Activated CD4-positive, alpha-beta T cell treated with anti-CD3 and anti-CD28 coated beads for 24 hours (primary cell): ENCODE measurements at places on chromosomes 11 and 22.

- peak; percentile 1 for DNase-seq
Measured at GRCh38 chr11:43359422-43359818, 700 bp downstream of the TTC17 start.

DNA sequence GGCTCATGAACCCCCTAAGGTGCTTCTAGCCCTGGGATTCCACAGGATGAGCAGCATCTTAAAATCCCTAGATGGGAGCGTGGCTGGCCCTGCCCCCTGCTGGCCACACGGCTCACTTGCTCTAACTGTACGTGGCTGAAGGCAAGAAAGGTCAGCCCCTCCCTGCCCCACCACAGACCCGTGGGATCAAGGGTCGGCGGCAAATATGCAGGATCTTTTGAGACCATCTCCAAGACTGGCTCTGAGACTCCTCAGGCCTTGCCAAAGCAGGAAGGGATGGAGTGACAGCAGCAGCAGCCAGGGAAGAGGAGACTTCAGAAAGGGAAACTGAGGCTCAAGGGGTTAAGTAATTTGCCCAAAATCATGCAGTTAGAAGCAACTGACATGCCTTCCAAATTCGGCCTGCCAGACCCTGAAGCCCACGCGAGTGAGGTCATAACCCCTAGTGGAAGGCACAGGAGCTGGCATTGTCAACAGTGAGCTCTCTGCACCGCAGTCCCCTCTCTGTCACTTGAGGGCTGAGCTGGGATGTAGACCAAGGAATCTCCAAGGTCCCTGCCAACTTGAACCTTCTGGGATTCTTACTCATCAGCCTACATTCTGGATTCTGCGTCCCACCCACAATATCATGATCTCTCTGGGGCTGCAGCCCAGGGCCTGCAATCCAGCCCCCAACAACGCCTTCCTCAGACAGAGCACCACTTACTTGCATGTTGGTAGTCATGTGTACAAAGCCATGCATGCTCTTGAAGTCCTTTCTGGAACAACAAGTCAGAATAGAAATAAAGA is 31.4 kb downstream of the CREB3L1 start:
- DNase-seq, result peak; percentile 45

- DNase-seq, result no peak
Measured at GRCh38 chr11:111447112-111447471, 65.1 kb downstream of the BTG4 start.

DNA sequence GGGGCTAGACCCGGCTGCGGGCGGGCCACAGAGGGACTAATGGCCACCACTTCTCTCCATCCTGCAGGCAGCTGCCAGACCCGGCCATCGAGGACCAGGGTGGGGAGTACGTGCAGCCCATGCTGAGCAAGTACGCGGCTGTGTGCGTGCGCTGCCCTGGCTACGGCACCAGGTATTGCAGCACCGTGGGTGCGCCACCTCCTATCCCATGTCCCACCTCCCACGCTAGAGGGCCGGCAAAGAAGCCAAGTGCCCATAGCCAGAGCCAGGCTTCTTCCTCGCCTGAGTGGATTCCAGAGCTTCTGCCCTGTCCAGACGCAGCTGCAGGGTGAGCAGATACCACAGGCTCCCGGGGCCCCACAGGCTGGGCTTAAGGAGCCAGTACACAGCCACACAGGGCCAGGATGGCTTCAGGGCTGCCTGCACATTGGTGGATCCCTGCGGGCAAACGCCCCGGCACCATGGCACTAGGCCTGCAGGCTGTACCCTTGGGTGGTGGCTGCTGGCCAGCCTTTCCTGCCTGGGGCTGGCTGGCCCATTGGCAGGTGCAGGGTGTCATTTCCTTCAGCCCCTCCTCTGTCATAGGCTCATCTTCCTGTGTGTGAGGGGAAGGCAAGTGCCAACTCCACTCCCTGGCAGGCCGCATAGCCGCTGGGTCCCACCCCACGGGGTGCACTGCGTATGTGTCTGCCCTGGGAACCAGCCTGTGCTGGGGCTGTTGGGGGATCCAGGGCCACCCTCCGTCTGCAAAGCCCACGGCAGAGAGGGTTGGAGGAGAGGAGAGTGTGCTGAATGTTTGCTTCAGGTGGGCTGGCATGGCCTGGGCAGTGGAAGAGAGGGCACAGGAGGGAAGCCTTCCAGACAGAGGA is 16.5 kb upstream of the DGCR8 start:
- DNase-seq, result no peak

GRCh38 chr11:1570896-1571759 is 943 bp downstream of the DUSP8 start:
- DNase-seq, result no peak

- DNase-seq, result no peak
Measured at GRCh38 chr22:42131562-42131961, 952 bp upstream of the CYP2D6 start.

DNA sequence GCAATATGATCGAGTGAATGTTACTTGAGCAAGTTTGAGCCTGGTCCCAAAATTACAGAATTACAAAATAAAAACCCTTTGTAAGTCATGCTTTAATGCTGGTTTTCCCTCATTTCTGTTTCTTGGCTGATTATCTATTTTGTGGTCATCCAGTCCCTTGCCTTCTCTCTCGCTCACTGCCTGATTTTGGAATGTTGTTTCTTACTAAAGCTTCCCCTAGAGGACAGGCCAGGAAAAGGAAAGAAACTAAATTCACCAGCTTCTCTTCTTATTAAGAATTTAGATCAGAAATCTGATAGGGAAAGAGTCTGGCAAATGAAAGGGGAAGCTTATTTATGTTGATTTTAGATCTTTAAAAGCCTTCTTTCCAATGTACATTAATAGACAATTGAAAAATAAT is 16.6 kb upstream of the BDNF start:
- DNase-seq, result no peak

- no peak for DNase-seq
Measured at GRCh38 chr11:23453522-23453921, 593.2 kb upstream of the CCDC179 start.

DNA sequence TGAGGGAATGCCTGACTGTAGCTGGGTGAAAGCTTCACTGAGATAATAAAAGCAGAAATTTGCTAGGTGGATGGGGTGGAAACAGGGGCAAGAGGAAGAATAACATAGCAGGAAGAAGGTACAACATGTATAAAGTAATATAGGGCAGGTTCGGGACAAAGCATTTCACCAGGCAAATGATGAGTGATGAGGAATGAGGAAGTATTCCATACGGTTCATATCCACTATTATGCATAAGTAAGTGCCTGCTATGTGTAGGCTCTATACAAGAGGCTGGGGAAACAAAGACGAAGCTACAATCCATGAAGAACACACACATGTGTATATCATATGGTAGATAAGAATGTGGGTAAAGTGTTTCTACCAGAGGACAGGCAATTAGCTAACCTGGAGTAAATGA is 7.9 kb downstream of the NDUFC2 start:
- no peak for DNase-seq

DNA sequence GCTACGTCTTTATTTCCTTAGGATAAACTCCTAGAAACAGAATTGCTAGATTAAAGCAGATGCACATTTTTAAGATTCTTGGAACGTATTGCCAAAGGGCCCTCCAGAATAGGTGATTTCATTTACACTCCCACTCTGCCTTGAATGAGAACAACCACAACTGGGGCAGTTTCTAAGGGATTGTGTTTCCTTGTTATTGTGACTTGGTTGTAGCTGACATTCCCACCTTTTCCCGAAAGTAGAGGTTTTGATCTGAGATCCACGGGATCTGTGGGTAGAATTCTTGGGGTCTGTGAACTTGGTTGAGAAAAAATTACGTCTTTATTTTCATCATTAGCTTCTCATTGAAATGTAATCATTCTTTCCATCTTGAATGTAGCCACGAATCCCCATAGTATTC is 21.5 kb downstream of the LRRC32 start:
- DNase-seq, result no peak

DNA sequence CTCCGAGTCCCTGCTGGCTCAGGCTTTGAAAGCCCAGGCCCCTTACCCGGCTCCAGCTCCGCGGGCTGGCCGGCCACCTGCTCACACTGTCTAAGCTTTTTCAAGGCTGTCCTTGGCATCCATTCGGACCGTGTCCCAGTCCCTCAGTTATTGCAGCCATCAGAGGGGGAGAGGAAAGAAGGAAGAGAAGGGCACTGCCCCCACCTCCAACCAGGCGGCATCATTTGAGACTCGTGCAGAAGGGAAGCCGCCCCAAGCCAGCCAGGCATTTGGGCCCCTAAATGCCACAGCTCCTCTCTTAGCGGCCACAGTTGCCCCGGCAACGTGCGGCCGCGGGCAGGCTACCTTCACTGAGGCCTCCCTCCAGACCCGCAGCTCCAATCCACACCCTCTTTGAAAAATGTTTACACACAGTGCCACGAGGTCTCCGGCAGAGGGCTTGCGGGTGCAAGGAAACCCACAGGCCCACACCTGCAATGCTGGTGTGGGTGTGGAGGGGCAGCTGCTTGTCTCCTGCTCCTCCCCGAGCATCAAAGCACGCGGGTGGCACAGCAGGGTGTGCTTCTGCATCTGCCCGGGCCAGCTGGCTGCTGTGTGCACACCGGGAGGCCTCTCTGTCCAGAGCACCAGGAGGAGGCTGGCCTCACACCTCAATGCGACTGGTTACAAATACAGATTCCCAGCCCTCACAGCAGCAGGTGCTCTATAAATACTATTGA is 124.4 kb downstream of the CTTN start:
- no peak for DNase-seq

GRCh38 chr11:108786281-108786990 is 121.6 kb downstream of the DDX10 start:
- DNase-seq, result no peak

DNA sequence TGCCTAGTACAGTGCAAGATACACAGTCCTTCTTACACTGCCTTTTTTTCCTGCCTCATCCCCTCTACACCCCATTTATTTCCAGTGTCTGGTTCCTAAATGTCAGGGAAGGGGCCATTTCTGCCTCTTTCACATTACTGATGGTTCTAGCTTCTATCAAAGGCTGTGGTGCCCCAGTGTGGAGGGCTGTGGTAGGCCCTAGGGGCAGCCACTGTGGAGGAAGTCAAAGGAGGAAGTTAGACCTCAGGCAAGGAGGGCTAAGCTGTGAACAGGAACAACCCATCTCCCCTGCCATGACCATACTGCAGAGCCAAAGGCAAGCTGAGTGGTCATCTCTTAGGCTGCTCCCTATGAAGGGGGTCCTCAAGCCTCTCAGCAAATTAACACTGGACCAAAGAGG is 81.9 kb upstream of the CRTAM start:
- DNase-seq, result no peak

DNA sequence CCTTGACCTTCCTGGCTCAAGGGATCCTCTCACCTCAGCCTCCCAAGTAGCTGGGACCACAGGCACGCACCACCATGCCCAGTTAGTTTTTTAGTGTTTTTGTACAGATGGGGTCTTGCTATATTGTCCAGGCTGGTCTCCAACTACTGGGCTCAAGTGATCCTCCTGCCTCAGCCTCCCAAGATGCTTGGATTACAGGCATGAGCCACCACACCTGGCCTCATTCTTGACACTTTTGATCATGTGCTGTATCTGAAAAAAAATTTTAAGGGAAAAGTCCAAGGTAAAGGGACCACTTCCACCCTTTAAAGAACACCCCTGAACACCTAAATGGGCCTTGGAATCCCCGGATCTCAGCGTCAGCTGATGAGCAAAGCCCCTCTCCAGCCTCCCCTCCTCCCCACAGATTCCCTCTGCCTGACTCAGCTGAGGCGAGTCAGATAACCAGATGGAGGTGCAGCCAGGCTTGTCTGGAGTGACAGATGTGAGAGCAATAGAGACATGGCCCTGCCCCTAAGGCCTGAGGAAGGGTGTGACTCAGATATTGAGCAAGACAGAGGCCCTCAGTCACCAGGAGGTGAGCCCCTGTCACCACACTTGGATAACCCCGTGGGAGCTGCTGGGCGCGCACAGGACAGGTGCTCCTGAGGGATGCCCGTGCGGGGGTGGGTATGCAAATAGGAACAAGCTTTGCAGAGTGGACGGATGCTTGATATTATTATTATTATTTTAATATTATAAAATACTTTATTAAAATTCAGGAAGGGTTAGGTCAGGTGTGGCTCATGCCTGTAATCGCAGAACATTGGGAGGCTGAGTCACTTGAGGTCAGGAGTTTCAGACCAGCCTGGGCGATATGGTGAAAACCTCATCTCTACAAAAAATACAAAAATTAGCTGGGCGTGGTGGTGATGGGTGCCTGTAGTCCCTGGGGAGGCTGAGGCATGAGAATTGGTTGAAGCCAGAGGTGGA is 5.0 kb upstream of the CCDC88B start:
- DNase-seq, result no peak

DNA sequence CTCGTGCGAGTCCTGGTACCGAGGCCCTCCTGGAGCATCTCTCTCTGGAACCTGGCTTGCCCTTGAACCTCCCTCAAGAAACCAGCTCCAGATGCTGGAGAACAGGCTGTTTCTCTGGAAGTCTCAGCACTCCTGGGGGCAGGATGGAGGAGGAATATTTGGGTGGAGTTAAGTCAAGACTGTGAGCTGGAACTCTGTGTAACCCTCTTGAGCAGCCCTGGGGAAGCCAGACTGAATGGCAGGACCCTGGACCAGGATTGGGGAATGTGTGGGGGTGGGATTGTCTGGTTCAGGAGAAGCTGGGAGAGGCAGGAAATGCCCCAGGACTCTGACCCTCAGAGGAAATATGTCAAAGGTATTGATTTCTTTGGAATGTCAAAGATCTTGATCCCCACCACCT is 7.7 kb downstream of the CREB3L1 start:
- no peak for DNase-seq

- DNase-seq, result no peak
Measured at GRCh38 chr22:33209930-33210784, 152.0 kb upstream of the SYN3 start.

GRCh38 chr22:25197340-25197739 is 2.3 kb upstream of the CRYBB3 start:
- DNase-seq, result no peak

- DNase-seq, result no peak
Measured at GRCh38 chr11:41281131-41281742, 178.2 kb downstream of the LRRC4C start.

DNA sequence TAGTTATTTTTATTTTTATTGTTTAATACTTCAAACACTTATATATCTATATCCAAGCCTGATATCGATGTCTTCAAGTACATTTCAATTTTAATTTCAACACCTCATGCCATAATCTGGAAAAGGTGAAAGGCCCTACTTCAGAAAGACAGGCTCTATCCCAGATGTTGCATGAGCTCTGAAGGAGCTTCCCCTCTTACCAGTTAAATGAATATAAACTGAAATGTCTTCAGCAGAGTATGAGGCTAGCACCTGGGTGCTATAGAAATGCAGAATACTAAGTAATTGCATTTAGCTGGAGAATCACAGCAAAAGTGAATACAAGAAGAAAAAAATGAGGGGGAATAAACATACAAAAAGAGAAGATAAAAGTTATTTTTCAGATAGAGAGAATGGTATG is 11.5 kb upstream of the GRIA4 start:
- DNase-seq, result no peak

GRCh38 chr11:75184757-75185425 is 34.0 kb downstream of the SLCO2B1 start:
- no peak for DNase-seq
